Left ventricle myocardium inferior (tissue), 1 donor: ENCODE measurements at places on chromosomes 13 and 19. TPM values are rescaled to one million over a fixed set of nuclear protein-coding genes. Genes with fewer than 3 reads are reported as not detected.
A peak's percentile ranks its signal among the peaks of the same experiment; 100 is the strongest.

DNA sequence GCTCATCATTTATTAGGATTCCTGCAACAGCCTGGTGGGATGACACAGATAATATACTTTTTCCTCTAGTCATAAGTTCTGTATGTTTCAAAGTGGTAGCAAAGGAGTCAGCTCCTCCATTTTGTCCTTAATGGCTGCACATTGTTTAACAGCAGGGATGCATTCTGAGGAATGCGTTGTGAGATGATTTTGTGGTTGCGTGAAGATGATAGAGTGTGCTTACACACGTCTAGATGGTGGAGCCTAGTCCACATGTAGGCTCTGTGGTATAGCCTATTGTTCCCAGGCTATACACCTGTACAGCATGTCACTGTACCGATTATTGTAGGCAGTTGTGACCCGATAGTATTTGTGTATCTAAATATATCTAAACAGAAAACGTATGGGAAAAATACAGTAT is 4.6 kb downstream of the SMARCA4 start:
- DNase-seq, result no peak

- DNase-seq, result no peak
These were observed 430.4 kb downstream of the IRS2 start for GRCh38 chr13:109355875-109356434.

DNA sequence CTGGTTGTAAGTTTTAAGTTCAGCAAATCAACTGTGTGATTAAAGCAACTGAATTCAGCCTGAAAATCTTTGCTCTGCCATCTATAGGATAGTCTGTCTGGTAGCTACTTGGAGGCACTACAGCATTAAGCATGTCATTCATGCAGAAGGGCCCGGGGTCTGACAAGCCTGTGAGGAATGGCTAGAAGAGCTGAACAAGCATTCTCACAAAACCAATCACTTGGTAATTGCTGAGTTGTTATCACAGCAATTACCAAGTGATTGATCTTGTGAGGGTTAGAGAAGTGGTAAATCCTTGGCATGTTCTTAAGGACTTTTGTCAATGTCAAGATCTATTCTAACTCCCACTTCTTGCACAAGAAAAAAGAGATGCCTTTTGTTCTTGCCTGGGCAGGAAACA is 356.1 kb downstream of the FGF14 start:
- DNase-seq, result no peak

GRCh38 chr19:34150558-34150957 is 21.7 kb upstream of the LSM14A start:
- no peak for DNase-seq

DNA sequence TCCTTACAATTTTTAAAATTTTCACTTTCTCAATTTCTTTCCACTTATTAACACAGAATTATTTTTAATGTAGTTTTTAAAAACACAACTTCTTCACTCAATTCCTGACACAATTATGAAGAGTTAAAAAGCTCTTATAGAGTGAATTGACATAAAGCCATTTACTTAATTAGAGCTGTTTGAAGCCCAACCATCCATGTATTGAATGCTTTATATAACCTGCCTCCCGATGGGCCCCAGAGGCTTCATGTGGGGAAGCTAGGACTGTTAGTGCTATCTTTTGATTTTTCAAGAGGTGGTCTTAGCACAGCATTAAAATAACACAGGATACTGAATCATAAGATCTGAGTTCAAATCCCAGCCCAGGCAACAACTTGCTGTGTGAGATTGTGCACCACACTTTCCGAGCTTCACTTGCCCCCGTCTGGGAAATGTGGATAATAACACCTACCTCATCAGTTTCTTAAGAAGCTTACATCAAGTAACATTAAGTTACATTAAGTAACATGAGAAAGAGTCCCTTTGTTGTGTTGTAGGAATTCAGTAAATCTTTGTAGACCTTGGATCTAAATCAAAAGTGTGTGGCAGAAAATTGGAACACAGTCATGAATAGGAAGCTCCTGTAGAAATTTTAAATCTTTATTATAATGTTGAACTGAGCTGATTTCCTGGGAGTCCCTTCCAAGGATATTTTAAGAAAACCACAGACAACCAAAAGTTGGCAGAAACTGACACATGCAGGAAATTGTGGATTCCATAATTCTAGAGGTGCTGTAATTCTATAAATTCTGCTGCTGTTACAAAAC is 5.5 kb upstream of the ENOX1 start:
- no peak for DNase-seq

- DNase-seq, result no peak
These were observed 212 bp downstream of the FFAR1 start for GRCh38 chr19:35347930-35348298.

DNA sequence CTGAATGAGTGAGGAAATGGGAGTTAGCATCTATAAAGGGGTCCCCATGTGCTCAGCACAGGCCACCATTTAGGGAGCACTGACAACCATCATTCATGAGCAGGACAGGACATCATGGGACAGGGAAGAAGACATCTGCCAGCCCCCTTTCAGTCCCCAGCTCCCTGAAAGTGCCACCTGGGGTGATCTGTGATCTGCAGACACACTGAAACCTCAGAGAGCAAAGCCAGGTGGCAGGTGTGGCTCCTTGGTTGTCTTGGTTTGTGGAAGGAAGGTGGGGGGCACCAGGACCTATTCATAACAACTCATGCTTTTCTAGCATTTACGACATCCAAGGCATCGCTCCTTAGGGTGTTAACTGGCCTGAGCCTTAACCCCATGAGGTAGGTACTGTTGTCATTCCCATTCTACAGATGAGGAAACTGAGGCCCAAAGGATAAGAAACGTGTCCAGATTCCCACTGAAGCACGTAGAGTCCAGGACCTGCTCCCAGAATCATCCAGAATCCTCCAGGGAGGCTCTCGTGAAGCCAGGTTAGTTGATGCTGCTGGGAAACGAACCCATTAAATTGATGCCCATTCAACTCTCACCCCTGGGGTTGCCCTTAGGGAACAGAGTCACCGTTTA is 5.8 kb downstream of the KDELR1 start:
- no peak for DNase-seq

DNA sequence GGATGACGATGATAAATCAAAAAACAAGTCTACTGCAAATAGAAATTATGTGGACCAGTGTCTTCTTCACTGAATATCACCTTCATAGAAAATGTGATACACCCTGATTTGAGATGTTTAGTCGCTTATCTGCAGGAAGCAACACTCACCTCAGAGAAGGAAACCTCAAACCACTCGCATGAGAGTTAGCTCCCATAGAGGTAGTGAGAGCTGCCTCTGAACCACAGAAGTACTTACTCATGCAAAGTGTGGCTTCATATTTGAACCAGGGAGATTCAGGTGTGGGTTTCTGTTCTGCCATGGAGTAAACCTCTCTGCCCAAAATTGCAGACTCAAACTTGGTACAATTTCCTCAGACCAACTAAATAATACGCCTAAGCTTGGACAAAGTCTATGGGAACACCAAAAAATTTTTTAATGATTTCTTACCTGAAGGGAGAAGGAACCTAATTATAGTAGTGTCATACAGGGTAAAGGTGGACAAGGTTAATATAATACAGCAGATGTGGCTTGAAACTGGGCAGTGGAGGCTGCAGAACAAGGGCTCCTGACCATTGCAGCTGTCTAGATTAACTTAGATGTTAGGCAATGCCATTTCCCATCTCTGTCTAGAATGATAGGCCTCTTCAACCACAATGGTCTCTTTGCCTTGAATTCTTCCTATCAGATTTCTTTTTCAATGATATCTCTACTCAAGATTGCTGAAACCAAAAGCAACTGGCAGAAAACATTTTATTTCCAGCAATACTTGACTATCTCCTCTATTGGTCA is 29.6 kb upstream of the RCBTB2 start:
- DNase-seq, result no peak

DNA sequence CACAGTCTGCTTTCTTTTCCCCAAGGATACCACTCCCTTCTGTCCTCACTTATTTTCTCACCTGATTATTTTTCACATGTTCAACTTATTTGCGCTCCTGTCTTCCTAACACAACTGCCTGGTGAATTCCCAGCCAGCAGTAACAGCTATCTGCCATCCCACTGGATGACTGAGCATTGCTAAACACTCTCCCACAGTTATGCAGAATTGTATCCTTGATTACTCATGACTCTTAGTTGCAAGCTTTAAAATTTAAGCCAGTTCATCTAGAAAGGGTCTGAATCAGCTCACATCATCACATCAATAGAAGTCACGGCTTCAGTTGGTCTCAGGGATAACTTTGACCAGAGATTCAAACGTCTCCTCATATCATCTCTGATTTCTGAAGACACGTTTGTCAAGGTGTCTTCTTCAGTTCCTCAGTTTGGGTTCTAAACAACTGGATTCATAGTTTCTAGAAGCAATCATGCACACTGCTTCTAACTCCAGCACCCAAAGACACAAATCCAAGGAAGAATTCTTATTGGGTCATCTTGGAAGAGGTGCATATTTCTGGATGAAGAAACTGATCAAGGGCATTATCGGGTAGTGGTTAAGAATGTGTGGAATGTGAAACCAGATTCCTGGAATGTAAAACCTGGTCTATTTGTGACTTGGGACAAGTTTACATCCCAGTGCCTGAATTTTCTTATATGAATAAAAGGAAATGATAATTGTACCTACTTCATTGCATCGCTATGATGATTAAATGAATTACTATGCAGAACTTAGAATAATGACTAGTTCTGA is 13.9 kb upstream of the DACH1 start:
- no peak for DNase-seq

DNA sequence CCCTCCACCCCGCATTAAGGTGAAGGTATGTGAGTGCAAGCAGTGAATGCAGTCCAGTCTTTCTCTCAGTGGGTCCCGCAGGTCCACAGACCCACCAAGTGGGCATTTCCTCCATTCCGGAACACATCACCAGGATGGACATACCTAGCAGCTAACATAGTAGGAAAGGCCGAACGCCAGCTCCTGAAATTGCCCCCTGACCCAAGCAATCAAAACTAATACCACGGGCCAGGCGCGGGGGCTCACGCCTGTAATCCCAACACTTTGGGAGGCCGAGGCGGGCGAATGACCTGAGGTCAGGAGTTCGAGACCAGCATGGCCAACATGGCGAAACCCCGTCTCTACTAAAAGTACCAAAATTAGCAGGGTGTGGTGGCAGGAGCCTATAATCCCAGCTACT is 71.7 kb upstream of the VSTM2B start:
- no peak for DNase-seq

- no peak for DNase-seq
These were observed 732 bp upstream of the C2CD4C start for GRCh38 chr19:409516-410242.

GRCh38 chr19:48999481-49000325 is 6.0 kb downstream of the RUVBL2 start:
- peak; percentile 38 for DNase-seq

- DNase-seq, result peak; percentile 92
These were observed 15.8 kb downstream of the ARRDC2 start for GRCh38 chr19:18023622-18024251.

DNA sequence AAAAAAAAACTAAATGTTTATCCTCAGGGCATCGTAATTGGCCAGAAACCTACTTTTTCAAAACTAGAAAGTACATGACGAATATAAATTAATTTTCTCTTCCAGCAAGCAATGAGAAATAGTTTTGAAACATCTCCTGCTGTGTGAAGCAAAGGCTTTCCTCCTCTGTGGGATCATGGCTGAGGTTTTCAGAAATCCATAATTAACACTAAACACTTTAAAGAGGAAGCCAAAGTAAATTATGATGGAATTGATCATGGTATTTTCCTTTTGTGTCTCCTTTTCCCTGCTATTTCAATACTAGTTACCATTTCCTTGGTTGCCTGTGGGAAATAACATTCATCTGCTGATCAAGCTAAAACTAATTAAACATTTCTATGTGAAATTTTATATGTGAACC is 1413.8 kb upstream of the PCDH20 start:
- no peak for DNase-seq

DNA sequence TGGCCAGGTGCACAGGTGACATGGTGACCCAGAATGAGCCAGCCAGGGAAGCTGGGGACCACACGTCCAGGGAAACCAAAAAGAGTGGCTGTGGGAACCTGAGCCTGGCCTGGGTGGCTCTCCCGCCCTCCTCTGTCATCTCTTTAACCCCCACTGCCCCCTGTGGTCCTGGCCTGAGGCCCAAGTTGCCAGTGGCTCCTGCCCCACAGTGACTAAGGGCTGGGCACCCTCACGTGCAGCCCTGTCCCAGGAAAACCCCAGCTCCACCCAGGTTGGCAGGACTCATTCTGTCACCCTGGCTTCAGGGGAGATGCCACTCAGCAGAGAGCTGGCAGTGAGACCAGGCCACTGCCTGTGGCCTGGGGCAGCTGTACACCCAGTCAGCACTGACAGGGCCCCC is 30.6 kb upstream of the ISYNA1 start:
- DNase-seq, result no peak

DNA sequence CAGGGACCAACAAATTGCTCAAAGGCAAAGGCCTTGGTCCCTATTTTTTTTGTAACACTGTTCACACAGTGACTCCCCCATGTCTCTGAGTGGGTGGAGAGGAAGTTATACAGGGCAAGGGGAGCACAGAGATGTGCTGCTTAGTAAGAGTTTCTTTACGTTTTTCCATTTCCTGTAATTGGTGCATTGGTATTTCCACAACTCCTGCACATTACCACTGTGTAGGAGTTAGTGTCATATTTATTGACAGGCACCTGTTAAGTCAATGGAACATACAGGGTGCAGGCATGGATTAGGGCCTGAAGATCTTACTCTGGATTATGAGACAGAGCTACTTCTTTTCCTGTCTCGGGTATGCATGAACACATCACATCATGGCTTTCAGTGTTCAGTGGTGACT is 45.2 kb downstream of the SOX21 start:
- no peak for DNase-seq

DNA sequence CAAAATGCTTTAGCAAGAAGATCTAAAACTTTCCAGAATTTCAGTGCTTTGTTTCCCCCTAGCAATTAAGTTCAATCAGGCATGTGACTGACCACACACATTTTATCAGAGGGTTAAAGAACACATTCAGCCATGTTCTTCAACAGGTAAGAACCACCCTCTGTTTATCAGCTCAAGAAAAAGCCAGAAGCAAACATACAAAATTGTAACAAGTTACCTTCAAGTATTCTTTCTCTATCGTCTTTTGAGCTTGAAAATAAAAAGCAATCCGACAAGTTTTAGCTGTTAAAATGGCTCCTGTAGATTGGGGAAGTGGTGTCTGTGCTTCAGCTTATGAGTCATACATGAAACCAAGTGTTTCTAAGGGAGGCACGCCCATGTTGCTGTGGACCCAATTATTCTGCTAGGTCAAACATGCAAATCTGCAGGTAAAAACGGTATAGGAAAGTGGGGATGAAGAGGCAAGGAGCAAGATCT is at the start of gene ELF1:
Gene ELF1 (minus strand): TSS at position 306 of the 477 bp plus-strand sequence. CDS start 37,262 bp downstream, outside the sequence.
- DNase-seq, result no peak

The AKAP8 gene
- total RNA-seq, result 21.8 TPM

The MARCHF2 gene
- 109 TPM for total RNA-seq

The CELF5 gene
- total RNA-seq, result not detected

The FGF22 gene
- not detected for total RNA-seq

The ZNF560 gene
- 0.16 TPM for total RNA-seq

The ELSPBP1 gene
- not detected for total RNA-seq

The NDFIP2 gene
- total RNA-seq, result 33.1 TPM

The CABP5 gene
- total RNA-seq, result not detected

The C1QTNF9B gene
- 2.1 TPM for total RNA-seq

The PLIN4 gene
- total RNA-seq, result 162 TPM

The TMEM59L gene
- total RNA-seq, result 1.5 TPM
